ENCODE measurements at places on chromosomes 5 and 9.

GRCh38 chr5:83510260-83510659 lies 38.7 kb downstream of the VCAN start:
- no peak for DNase-seq

- no peak for DNase-seq
Observed at GRCh38 chr5:81424728-81425127, 30.8 kb upstream of the ACOT12 start.

DNA sequence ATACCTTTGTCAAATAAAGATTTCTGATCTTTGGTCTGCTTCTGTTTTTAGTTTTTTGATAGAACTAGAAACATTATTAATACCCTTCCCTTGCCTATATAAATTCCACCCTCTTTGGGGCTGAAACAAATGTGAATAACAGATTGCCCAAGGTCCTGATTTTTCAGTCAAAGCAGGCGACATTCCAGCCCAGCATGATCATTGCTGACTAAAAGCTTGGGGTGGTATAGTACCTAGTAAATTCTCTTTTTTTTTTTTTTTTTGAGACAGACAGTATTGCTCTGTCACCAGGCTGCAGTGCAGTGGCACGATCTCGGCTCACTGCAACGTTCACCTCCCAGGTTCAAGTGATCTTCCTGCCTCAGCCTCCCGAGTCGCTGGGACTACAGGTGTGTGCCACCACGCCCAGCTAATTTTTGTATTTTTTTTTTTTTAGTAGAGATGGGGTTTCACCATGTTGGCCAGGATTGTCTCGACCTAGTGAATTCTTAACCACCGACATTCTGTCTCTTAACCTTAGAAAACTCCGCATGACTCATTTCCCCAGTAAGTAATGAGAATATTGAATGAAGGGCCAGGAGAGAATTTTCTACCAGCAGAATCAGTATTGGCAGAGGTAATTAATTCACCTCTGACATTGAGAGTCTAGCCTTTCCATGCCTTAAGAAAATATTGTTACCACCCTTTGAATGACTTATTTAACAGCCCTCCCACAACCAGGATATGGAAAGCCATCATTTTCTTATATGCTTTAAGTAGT lies 226.4 kb downstream of the GNA14 start:
- no peak for DNase-seq

DNA sequence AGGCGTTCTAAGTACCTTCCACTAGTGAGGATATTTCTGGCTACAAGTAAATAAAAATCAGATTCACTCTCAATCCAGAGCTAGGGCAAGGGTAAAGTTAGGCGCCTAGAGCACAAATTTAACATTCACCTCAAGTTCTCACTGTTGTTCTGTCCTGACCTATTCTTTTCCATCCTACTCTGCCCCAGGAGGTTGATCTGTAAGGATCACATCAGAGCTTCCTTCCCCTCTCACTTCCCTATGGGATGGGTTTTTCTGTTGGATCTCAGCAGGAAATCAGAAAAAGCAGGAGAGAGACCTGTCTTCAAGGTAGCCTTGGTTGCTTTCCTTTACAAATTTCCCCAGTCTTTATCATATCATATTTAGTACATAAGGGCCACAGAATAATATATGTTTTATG lies 316.7 kb downstream of the GABRG2 start:
- no peak for DNase-seq

GRCh38 chr5:10503997-10504793 lies 59.7 kb upstream of the ANKRD33B start:
- DNase-seq = no peak

GRCh38 chr5:171577042-171577758 lies 157.8 kb downstream of the FGF18 start:
- no peak for DNase-seq
